T-helper 1 cell treated with Interleukin-12 subunit alpha and Interleukin-12 subunit beta and Interleukin-4 antibody, amounts not matched to agents 30 ng/mL and 1 ng/mL, for 36 hours (primary cell): ENCODE measurements at places on chromosomes 2 and 18. TPM values are rescaled to one million over a fixed set of nuclear protein-coding genes. Genes with fewer than 3 reads are reported as not detected.

Gene PPM1B
- 48.5 and 52.9 TPM in 2 replicates for total RNA-seq

Gene SP5
- total RNA-seq: 0.12 and 0.17 TPM in 2 replicates

Gene LTBP1
- 0.05 and 0.15 TPM in 2 replicates for total RNA-seq

Gene NAT8
- not detected in 2 replicates for total RNA-seq

Gene FOXD4L1
- total RNA-seq: 0.10 and 0.24 TPM in 2 replicates

Gene ABCG5
- not detected in 2 replicates for total RNA-seq
